ENCODE measurements at places on chromosomes 5 and 9.

DNA sequence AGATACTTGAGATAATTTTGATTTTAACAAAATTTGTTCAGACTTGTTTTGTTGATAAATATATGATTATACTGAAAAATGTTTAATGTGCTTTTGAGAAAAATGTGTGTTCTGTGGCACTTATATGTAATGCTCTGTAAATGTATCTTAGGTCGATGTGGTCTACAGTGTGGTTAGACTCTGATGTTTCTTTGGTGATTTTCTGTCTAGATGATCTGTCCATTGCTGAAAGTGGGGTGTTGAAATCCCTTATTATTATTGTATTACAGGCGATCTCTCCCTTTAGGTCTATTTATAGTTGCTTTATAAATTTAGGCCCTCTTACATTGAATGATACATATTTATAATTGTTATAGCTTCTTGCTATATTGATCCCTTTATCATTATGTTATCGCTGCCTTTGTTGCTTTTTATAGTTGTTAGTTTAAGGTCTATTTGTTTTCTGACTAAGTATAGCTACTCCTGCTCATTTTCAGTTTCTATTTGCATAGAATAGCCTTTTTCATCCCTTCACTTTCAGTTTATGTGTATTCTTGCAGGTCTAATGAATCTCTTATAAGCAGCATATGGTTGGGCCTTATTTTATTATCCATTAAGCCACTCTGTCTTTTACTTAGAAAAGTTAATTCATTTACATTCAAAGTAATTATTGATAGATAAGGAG is 124.3 kb downstream of the MRPS30 start:
- DNase-seq, result no peak

DNA sequence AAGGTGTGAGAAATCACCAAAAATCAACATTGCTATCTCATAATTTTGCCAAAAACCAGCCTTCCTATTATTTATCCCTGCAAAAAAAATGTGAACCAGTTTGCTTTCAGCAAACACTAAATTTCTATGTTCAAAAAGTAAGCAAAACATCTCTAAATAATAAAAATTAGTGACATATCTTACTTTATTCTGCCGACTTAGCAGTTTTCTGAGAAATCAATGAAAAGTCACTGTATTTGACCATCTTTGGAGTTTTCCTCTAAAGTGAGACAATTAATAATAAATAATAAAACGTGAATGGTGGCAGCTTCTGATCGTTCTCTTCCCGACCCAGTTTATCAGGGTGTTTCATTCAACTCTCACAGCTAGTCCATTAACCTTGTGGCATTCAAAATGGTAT is 158.6 kb upstream of the TARS1 start:
- no peak for DNase-seq

DNA sequence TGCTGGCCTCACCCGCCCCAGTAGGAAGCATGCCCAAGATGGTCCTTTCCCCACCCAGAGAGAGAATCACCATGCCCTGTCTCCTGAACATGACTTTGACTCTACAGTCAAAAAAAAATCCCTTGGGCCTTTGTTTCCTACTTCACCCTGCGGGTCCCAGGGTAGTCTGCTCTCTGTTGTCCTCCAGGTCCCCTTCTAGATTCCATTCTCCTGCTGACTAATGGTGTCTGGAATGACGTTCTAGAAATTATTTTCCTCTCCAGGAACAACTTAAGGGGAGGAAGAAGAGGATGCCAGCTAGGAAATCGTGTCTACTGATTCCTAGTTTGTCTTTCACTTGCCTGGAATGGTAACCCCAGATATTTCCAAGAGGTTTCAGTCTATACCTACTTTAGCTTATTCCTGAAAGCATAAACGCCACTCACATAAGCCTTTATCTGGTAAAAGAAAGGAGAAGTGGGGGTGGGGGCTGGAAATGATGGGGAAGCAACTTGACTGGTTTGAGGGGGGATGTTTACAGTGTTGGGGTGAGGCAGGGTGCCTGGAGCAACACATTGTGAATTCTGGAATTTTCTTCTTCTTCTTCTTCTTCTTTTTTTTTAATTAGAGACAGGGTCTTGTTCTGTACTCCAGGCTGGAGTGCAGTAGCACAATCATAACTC is 93.9 kb downstream of the SNX18 start:
- DNase-seq, result no peak

DNA sequence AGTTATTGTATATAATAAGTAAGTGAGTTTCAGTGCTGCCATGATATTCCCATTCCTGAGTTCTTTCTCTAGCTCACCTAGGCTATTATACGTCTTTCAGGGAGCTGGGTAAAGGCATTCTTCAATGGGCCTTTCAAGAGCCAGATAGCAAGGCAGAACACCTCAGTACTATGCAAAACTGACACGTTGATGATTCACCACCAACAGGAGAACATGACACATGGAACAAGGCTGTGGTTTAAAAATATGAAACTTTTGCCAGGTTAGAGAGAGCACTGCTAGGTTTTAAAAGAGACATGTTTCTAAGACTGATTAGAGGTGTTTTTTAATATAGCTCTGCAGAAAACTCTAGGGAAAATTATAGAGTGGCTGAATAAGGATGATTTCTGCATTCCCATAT is 95.9 kb downstream of the UGCG start:
- DNase-seq, result no peak

GRCh38 chr5:160165137-160166068 is 46.2 kb upstream of the PWWP2A start:
- DNase-seq, result peak; percentile 71

GRCh38 chr5:73394610-73395009 is 54.0 kb downstream of the FOXD1 start:
- DNase-seq, result no peak

GRCh38 chr5:41951224-41951623 is 26.1 kb downstream of the FBXO4 start:
- DNase-seq, result no peak

- DNase-seq, result no peak
These were observed 166.8 kb downstream of the HSD17B3 start for GRCh38 chr9:96135076-96135752.

DNA sequence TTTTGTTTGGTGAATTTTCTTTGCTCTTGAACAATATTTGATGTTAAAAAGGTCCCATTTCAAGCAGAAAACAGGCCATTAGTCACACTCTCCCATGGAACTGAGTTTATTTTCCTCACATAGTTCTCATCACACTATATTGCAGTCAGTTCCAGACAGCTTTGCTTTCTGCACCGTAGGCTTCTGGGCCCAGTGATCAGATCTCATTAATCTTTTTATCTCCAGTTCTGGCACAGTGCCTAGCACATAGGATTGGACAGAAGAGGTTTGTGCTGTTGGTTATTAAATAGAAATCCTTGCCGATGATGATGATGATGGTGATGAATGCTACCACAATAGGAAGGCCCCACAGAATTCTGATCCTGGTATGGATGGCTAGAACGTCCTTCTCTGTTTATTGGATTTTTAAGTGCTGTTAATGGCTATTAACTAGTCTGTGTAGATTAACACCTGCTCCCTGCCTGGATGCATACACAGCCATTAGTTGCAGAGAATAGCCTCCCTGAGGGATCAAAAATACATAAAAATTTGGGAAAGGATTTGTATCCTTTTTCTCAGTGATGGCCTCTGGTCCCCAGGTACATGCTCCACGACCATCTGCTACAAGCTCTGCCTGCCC is 52.0 kb upstream of the NTRK2 start:
- DNase-seq, result peak; percentile 26

Data from NCI-H774 (cell line).